ENCODE measurements at places on chromosomes 16 and 17.

DNA sequence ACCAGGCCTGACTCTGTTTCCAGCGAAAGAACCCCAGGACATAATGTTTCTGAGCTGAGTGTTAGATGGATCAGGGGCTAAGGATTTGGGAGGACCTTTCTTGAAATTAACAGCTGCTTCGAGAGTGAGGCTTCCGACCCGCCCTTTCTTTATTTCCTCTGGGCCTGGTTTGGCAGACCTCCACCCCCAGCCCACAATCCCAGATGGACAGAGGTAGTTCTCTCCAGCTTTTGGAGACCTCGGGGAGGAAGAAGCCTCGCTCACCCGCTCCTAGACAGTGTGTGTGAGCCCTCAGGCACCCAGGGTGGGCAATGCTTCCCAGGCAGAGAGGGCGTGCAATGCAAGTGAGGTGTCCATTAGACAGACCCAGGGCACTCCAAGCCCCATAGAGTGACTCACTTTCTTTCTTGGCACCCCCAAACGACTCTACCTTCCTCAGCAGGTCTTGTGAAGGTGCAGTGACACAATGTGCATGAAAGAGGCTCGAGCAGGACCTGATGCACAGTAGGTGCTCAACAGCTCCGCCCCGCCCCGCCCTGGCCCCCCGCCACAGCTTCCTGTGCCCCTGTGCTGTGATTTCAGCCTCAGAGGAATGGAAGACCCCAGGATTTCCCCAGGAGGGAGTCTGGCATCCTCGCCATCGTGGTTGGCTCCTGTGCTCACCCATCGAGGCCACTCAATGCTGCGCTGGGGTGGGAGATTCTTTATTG is 50.7 kb upstream of the TOB1 start:
- DNase-seq = no peak

- DNase-seq = no peak
Measured at GRCh38 chr16:83561876-83562275, 245.9 kb upstream of the HSBP1 start.

- no peak for DNase-seq
Measured at GRCh38 chr17:76153640-76154039, 12.6 kb upstream of the FOXJ1 start.

DNA sequence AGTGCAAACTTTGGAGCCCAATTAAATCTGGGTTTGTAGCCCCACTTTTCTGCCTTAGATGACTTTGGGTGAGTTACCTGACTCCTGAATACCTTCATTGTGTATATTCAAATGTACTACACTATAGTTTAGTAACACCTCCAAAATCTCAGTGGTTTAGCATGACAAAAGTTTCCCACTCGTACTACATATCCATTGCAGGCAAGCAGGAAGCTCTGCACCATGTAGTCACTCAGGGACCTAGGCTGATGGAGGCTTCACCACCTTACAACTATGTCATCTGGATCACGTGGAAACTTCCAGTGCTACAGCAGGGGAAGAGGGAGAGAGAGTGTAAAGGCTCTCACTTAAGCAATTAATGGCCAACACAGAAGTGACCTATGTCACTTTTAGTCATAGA is 14.2 kb downstream of the ANKFN1 start:
- DNase-seq = no peak

DNA sequence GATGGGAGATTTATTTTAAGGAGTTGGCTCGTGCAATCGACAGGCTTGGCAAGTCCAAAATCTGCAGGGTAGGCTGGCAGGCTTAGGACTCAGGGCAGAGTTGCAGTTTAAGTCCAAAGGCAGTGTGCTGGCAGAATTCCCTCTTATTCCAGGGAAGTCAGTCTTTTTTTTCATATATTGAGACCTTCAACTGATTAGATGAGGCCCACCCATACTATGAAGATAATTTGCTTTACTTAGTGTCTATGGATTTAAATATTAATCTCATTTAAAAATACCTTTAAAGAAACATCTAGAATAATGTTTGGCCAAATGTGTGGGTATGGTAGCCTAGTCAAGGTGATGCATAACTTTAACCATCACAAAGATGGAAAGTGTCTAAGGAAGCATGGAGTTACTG is 99.8 kb downstream of the CNTNAP4 start:
- no peak for DNase-seq

DNA sequence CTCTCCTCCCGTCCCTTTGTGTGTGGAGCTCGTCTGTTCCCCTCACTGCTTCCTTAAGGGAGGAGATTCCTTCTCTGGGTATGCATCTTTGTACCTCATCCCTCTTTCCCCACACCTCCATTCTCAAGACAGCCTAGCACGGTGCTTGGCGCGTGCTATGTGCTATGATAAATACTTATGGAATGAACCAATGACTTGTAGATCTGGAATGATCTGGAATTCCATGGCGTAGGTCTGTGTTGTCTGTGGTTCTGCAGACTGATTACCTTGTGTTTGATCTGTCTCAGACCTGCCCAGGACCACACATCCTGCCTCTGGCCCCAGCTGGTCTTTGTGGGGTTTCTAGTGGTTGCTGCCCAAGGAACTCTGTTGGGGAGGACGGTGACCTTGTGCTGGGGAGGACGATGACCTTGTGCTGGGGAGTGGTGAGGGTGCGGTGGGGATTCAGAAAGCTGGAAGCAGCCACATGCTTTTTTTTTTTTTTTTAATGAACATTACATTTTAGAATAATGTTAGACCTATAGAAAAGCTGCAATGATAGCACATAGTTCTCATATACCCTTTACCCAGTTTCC is 33.5 kb upstream of the ETV4 start:
- DNase-seq = no peak

DNA sequence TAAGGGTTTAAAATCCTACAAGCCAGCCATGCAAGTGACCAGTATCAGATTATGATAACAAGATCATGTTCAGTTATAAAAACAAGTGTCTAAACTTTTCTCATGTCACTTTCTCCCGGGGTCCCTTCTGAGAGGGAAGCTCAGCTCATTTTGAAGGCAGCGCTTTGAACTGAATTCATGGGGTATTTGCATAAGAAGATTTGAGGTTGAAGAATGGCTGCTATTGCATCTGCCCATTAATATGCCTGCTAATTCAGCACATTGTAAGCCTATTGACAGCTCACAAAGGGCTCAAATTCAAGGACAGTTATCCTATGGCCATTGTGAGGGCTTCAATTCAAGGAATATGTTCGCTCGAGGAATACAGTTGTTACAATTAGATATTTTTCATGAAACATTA is 290.2 kb upstream of the IRX3 start:
- DNase-seq = no peak

GRCh38 chr17:49069585-49070273 is 62.8 kb upstream of the B4GALNT2 start:
- no peak for DNase-seq

DNA sequence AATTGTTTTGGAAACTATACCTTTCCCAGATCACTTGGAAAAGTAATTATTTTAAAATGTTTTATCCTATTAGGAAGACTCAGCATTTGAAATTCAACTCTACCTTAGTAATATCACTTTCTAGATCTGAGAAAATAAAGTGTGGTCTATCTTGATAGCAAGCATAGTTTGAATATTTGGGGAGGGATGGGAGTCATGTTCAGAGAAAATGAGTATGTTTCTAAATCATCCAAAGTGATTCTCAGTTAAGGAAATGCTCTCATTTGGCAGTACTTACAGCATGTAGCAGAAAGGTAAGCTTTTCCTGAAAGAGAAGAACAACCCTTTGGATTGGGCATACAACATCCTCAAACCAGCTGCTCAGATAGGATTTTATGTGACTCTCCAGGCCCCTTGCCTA is 6.9 kb downstream of the C17orf75 start:
- no peak for DNase-seq

All from NCI-H345 (cell line).